ENCODE measurements at places on chromosomes 3 and 15.

DNA sequence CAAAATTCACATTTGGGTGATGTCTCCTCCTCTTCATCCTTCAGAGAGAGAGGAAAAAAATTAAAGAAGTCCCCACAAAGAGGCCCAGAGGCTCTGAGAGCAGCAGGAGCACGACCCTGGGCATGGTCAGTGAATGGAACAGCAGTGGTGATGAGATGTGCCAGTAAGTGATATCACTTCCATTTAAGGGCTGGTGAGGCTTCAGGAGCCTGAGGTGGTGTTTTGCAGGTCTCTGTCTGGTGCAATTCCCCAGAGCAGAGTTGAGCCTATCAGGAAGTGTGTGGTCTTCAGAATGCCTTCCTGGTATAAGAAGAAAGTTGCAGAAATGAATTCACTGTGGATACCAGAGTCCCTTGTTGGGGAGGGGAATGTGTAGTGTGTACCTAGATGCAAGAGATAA lies 21.4 kb downstream of the ERICH6 start:
- no peak overlapping the region for H3K27ac ChIP-seq
- H3K4me3 ChIP-seq, result no peak overlapping the region
- no peaks in the 10 kb centered on the region for H3K36me3 ChIP-seq
- no peaks in the 10 kb centered on the region for H3K27me3 ChIP-seq
- no peaks in the 10 kb centered on the region for H3K4me1 ChIP-seq

- H3K4me3 ChIP-seq, result no peak overlapping the region
- peak; percentile 71 for DNase-seq
- H3K27ac ChIP-seq, result peak overlapping the region; percentile 36
Observed at GRCh38 chr3:187305881-187306280, 14.3 kb upstream of the MASP1 start.

GRCh38 chr3:103247459-103247858 lies 812.6 kb downstream of the ZPLD1 start:
- no peaks in the 10 kb centered on the region for H3K36me3 ChIP-seq
- H3K4me1 ChIP-seq, result no peaks in the 10 kb centered on the region
- no peaks in the 10 kb centered on the region for H3K27me3 ChIP-seq
- no peak for DNase-seq

GRCh38 chr3:59526999-59527398 lies 477.2 kb upstream of the CFAP20DC start:
- DNase-seq, result no peak
- no peaks in the 10 kb centered on the region for H3K4me1 ChIP-seq
- H3K36me3 ChIP-seq, result no peaks in the 10 kb centered on the region
- no peak overlapping the region for H3K4me3 ChIP-seq
- H3K27me3 ChIP-seq, result no peaks in the 10 kb centered on the region

DNA sequence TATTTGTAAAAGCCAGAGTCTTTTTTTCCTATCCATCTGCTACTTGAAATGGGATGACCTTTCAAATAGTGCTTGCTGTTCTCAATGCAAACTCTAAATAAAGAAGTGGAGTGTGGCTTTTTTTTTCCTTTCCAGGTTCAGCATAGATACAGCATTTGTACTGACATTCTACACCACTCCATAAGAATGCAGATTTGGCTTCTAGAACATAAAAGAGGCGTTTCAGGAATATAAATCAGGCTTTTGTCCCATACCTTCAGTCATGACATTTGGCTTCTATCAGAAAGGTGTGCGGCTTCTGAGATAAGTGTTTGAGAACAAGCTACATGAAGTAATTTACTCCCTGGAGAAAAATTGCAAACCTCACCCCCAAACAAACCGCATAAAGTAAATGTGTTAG lies 553.1 kb downstream of the FHIT start:
- no peaks in the 10 kb centered on the region for H3K4me1 ChIP-seq
- no peak overlapping the region for H3K4me3 ChIP-seq
- no peak for DNase-seq
- no peaks in the 10 kb centered on the region for H3K36me3 ChIP-seq
- no peaks in the 10 kb centered on the region for H3K27me3 ChIP-seq

- DNase-seq, result no peak
- H3K4me3 ChIP-seq, result no peak overlapping the region
- H3K27ac ChIP-seq, result no peak overlapping the region
- no peaks in the 10 kb centered on the region for H3K27me3 ChIP-seq
- H3K4me1 ChIP-seq, result no peaks in the 10 kb centered on the region
Observed at GRCh38 chr15:97598353-97598798, 362.1 kb upstream of the ARRDC4 start.

DNA sequence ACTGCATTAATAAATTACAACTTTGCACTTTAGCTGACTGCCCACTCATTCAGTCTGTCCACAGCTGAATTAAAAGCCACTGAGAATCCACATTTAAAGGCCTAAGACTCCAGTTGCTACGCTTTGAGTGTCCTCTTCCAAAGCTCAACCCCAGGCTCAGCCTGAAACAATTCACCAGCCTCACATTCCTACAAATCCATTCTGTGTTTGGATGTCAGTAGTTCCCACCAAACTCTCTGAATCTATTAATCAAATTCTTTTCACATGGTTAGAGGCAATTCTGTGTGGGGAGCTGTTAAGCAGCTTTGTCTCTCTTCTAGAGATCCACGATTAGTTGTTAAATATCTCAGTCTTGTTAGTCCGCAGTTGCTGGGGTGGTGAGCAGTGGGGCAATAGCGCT lies 116.8 kb upstream of the UBE2E2 start:
- no peak overlapping the region for H3K4me3 ChIP-seq
- no peak overlapping the region for H3K27ac ChIP-seq
- H3K4me1 ChIP-seq, result no peaks in the 10 kb centered on the region
- no peak for DNase-seq
- H3K27me3 ChIP-seq, result no peaks in the 10 kb centered on the region
- H3K36me3 ChIP-seq, result no peaks in the 10 kb centered on the region

- no peak overlapping the region for H3K27ac ChIP-seq
- H3K36me3 ChIP-seq, result no peaks in the 10 kb centered on the region
- H3K27me3 ChIP-seq, result no peaks in the 10 kb centered on the region
- no peak overlapping the region for H3K4me3 ChIP-seq
Observed at GRCh38 chr15:85534031-85534430, 153.6 kb downstream of the AKAP13 start.

Measured in vagina (tissue), 2 donors.